ENCODE measurements at places on chromosomes 1 and 21. TPM values are rescaled to one million over a fixed set of nuclear protein-coding genes. Genes with fewer than 3 reads are reported as not detected.

- peak; percentile 46 for DNase-seq
Measured at GRCh38 chr1:228515200-228515834, 28.1 kb downstream of the RNF187 start.

DNA sequence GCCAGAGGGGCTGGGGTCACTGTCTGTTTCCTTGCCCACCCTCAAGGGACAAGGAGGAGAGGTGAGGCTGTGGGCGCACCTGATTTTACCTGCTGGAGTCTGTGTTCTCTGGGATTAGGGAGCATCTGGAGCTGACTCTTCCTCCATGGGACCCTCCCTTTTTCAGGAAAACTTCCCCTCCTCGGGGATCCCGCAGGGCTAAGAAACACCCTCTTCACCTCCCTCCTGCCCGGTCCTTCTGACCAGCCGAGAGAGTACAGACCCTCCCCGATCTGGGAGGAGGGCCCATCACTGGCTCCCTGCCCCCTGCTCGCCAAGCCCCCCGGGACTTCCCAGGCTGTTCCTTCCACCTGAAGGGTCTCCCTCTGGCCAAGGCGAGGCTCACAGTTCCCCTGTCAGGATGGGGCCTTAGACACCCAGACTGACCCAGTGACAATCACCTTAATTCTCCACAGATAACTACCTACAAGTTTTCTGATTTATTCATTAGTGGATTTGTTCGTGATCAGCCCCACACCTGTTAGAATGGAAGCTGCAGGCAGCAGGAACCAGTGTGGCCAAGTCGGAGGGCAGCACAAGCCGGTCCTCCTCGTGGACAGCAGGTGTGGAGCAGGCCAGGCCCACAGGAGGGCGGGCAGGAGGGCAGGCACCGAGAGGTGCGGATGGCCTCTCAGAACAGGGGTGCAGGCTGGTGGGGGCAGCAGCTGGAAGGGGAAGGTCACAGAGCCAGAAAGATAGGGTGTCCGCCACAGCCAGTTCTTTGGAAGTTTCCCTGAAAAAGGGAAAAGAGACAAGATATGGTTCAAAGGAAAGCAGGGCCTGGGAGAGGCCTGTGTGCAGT lies 15.9 kb upstream of the SAMD11 start:
- DNase-seq: no peak

GRCh38 chr21:31383770-31384169 lies 39.7 kb upstream of the TIAM1 start:
- DNase-seq: peak; percentile 59

The TBCE gene
- 39.1 TPM for total RNA-seq

The AMY2A gene
- total RNA-seq: 0.36 TPM

DNA sequence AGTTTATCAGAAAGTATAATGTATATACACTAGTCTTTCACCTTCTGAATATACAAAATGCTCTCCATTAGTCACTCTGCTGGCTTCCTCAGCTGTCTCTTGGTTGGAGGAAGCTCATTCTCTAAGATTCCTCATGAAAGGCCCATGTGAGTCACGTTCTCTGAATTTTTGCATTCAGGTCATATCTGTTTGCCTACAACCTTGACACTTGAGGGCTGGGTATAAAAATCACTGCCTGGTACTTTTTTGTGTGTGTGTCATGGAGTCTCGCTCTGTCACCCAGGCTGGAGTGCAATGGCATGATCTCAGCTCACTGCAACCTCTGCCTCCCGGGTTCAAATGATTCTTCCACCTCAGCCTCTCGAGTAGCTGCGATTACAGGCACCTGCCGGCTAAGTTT lies 2.8 kb upstream of the GALNT2 start:
- no peak for DNase-seq

DNA sequence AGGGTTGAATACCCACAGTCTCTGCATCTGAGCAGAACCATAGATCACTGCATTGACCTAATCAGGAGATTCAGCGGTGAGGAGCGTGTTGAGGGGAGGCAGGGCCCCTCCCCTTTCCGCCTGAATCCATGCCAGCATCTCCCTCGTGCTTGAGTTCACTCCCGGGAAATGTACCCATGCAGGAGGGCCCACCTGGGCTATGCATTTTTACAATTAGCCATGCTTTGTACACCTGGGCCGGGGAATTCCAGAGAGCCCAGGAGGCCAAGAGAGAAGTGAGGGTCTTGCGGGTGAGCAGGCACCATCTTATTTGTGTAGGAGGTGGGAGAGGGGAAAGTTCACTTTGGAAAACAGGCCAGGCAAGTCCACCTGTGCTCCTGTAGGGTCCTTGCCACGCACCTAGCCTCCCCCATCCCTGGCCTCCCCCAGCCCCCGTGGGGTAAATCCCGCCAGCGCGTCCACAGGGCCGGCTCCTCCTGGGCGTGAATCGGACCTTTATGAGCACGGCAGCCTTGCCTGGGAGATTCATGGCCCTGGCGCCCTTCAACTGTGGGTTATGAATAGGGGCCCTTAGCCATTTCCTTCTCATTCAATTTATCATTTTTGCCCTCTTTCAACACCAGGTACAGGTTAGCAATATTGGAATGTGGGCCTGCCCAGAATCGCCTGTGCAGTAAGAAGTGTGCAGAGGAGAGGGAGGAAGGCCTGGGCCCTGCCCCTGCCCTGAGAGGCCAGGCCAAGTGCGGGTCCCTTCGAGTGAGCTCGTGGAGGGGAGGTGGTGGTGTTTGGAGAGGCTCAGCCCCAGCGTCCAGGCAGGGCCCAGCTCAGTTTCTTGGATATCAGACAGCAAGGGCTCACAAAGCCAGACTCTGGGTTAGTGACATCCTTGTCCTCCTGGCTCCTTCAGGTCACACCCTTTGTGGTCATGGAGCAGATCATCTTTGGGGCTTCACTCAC lies 84.4 kb upstream of the ACTRT2 start:
- DNase-seq: no peak
